ENCODE measurements at places on chromosomes 16 and 17. TPM values are rescaled to one million over a fixed set of nuclear protein-coding genes. Genes with fewer than 3 reads are reported as not detected.

Gene MYO15B
- total RNA-seq, result 11.0 TPM

Gene CACNG1
- not detected for total RNA-seq

Gene SOST
- total RNA-seq, result not detected

Gene KRTAP9-2
- total RNA-seq, result not detected

Gene CA7
- total RNA-seq, result not detected

Gene ITGA3
- total RNA-seq, result 7.9 TPM

Gene FZD2
- 0.15 TPM for total RNA-seq

Gene GJC1
- total RNA-seq, result 1.1 TPM

Measured in activated CD4-positive, alpha-beta T cell treated with anti-CD3 and anti-CD28 coated beads, Interleukin-2, amount 10 ng/mL, durations not matched to agents 7 days and 5 days (primary cell).